ENCODE measurements at places on chromosomes 6 and 20. TPM values are rescaled to one million over a fixed set of nuclear protein-coding genes. Genes with fewer than 3 reads are reported as not detected.

The MARCKS gene
- total RNA-seq = 193 TPM

The VGLL2 gene
- 0.11 TPM for total RNA-seq

The SYCP2 gene
- 6.7 TPM for total RNA-seq

The IL17F gene
- not detected for total RNA-seq

The CSE1L gene
- total RNA-seq = 111 TPM

The BHLHE23 gene
- 0.26 TPM for total RNA-seq

The MTFR2 gene
- total RNA-seq = 1.6 TPM

The BEND3 gene
- total RNA-seq = 3.0 TPM

The TEAD3 gene
- total RNA-seq = 14.0 TPM

The SLCO4A1 gene
- 1.4 TPM for total RNA-seq

The ECHDC1 gene
- 103 TPM for total RNA-seq

The SIRPB1 gene
- total RNA-seq = 0.26 TPM

The MUC22 gene
- not detected for total RNA-seq

- no peak for DNase-seq
Measured at GRCh38 chr20:19653327-19653726, 104.7 kb upstream of the RIN2 start.

GRCh38 chr6:113451049-113451448 is 406.1 kb upstream of the MARCKS start:
- no peak for DNase-seq

DNA sequence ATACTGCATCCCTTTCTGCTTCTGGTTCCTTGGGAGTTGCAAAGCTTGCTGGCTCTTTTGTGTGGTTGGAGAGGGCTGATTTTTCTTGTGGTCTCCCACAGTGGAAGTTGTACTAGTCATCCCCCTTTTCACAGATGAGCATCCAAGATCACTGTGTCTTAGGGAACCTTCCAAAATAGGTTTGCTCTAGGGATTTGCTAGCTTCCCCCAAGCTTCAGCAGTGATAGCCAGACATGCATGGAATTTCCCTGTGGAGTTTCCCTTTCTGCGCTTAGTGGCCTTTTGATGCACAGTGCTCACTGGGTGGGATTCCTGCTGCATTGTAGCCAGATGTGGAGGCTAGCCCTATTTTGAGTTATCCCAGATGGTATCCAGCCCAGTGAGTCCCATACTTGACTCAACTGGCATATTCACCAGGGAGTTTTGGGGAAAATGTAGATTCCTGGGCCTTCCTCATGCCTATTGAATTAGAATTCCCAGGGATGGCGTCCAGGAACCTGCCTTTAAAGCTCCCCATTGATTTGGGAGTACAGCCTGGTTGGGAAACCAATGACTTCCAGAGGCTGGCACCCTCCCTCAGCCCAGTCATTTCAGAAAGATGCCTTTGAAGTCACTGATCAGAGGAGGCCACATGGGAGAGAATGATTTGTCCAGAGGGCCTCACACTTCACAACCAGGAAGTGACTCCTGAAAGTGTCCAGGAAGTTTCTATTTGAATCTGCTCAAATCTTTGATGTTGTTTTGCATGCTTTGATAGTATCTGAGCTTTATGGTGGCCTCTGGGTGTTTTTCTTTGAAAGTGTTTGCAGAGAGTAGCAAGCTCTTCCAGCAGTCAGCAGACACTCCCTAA is 25.9 kb downstream of the PPARD start:
- no peak for DNase-seq

DNA sequence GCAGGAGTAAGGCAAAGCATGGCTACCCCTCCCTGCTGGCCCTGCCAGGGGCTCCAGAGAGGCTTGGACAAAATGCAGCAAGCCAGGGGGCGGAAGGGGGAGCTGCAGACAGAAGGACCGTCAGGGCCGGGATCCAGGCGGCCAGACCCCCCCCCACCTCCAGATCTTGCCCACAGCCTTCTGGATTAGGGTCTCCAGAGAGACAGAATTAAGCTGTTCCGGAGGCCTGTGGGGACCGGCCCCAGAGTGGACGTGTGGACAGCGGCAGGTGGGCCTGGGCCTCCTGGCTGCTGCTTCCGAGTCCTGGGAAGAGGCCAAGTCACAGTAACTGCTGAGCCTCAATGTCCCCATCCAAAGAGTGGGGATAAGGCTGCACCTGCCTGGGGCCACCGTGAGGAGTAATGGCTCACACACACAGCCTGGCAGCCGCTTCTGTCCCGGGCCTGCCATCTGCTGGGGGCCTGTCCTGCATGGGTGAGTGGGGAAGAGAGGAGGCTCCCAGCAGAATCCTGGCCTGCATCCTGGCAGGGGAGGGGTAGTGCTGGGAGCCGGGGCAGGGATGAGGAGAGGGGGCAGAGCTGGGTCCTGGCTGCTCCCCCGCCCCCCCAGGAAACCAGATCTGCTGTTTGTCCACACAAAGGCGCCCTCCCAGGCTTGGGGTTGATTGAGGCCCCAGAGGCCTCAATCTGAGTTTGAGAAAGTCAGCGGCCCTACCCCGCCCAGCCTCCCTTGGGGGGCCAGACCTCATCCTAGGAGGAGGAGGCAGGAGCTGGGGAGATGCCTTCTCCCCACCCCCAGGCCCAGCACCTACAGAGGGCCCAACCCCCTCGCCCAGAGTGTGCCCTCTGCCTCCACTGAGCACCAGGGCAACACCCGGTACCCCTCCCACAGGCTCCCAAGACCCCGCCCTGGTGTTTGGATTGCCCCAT is 3.9 kb downstream of the LAMA5 start:
- DNase-seq = no peak

DNA sequence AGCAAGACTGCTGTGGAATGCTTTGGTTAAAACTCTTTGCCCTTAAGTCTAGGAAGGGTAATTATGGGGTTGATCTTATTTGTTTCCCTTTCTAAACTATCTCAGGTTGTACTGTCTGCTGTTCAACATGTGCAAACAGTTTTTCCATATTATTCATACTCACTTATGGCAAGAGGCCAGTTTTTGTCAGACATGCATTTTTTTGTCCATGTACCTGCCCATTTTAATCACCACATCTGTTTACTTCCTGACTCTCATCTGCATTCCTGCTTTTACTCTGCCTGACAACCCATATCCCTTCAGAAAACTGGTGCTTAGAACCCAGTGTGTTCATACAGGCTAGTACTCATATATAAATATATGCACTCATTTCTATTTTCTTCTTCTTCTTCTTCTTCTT is 80.3 kb downstream of the LPA start:
- no peak for DNase-seq

- no peak for DNase-seq
Measured at GRCh38 chr20:47400685-47401084, 44.2 kb upstream of the ZMYND8 start.

- no peak for DNase-seq
Measured at GRCh38 chr6:51024126-51024525, 205.5 kb downstream of the TFAP2B start.

- no peak for DNase-seq
Measured at GRCh38 chr6:136445063-136445462, 105.2 kb downstream of the MAP7 start.

DNA sequence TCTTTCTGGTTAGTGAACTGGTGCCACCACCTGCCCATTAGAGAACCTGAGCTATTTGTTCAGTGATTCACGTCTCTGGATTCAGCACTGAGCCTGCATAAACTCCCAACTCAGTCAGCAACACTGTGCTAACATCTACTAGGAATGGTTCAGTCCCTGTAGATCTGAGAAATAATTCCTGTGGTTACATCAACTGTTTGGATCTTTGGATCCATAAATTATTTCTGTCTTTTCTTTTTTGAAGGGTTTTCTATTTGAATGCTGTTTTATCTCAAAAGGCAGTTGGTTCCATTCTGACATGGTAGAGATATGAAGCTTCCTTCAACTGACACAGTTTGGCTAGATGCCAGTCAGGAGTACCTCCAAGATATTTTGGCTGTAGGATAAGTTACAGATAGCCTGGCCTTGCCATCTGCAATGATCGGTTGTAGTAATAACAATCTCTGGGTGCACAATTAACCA is 125.9 kb downstream of the TRMT11 start:
- no peak for DNase-seq

DNA sequence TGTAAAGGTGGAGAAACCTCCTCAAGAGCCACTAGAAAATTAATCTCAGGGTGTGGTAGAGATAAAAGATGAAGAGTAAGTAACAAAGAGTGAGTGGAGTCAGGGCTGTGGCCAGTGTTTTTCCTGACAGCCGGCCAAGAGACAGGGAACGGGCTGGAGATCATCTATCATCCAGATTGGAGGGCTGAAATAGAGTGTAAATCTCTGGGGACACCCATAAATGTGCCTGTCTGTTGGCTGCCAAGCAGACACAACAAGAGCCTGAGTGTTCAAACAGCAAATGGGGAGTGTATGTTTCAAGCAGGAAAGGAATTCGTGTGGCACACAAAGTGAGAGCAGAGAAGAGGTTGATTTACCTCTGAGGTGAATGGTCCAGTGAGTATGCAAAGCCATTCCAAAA is 326.4 kb upstream of the KHDRBS2 start:
- DNase-seq = no peak

GRCh38 chr20:57449398-57450354 is 58.5 kb downstream of the RBM38 start:
- no peak for DNase-seq

GRCh38 chr6:85751374-85752055 is 108.8 kb upstream of the SYNCRIP start:
- no peak for DNase-seq

- no peak for DNase-seq
Measured at GRCh38 chr6:103313432-103313831, 1546.3 kb downstream of the HACE1 start.

DNA sequence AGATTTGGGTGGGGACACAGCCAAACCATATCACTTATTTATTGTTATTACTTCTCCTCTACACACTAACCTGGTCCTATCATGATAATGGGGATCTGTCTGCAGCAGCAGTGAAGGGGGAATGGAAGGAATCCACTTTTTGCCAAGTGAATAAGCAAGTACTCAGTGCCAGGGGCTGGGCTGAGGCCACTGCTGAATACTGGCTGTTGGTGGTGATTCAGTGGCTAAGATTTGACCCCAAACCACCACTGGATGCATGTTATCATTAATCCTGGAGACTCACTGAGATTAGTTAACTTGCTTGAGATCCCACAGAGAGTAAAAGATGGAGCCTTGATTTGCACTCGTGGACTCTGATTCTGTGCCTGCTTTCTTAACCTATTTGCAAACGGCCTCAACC is 127.7 kb downstream of the TSHZ2 start:
- no peak for DNase-seq

- DNase-seq = no peak
Measured at GRCh38 chr6:129314575-129314974, 395.4 kb downstream of the ARHGAP18 start.

DNA sequence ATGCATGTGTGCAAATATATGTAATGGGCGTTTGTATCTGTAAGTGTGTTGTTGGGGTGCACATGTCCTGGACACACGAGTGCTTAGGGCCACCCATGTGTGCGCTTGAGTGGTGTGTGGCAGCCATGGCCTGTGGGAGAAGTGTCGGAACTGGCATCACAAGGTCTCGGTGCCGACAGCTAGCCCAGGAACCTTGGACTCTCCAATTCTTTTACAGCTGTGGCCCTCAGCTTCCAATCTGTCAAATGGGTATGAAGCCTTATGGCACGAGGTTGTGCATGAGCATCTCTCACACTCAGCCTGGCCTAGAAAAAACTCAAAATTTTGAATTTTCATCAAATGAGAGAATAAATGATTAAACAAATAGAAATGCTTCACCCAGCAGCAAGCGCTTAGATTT is 42.0 kb downstream of the SPDEF start:
- no peak for DNase-seq

DNA sequence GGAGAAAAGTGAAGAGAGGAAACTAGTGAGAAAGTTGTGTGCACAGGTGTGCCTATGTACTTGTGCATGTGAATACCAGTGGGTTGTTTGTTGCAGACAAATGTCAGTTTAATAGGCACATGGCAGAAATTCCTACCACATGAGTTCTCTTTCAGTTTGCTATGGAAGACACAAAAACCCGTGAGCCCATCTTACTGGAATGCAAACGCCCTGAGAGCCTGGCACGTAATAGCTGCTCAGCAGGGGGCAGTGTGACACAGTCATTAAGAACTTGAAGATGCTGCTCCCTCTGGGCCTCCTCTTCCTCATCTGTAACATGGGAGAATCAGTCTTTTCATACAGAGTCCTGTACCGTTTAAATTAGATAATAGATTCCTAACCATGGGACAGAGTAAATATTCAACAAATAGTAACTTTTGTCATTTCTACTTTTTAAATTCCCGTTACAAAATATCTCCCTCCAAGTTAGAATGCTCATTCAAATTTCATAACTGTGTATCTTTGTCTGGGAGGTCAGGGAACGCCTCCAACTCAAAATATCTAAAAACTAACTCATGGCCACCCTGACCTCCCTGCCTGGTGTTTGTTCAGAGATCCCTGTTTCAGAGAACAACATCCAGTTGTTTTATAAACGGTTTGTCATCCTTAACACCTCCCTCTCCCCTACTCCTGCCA is 802.9 kb downstream of the MAFB start:
- DNase-seq = no peak

DNA sequence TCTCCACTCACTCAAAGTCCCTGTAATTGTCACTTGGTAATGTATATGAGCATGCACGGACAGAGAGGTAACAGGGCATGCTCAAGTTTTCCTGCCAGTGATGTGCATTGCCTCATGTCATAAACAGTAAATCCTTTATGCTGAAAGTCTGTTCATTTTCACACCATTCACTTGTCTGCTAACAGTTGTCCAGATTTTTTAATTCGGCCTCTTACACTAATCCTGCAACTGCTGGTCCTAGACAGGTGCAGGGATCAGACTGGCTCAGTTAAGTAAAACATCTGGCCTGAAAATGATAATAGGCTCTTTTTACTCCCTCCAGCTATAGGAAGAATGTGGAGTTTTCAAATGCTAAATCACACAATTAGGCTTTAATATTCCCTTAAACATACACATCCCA is 185.4 kb upstream of the VGLL2 start:
- DNase-seq = no peak

DNA sequence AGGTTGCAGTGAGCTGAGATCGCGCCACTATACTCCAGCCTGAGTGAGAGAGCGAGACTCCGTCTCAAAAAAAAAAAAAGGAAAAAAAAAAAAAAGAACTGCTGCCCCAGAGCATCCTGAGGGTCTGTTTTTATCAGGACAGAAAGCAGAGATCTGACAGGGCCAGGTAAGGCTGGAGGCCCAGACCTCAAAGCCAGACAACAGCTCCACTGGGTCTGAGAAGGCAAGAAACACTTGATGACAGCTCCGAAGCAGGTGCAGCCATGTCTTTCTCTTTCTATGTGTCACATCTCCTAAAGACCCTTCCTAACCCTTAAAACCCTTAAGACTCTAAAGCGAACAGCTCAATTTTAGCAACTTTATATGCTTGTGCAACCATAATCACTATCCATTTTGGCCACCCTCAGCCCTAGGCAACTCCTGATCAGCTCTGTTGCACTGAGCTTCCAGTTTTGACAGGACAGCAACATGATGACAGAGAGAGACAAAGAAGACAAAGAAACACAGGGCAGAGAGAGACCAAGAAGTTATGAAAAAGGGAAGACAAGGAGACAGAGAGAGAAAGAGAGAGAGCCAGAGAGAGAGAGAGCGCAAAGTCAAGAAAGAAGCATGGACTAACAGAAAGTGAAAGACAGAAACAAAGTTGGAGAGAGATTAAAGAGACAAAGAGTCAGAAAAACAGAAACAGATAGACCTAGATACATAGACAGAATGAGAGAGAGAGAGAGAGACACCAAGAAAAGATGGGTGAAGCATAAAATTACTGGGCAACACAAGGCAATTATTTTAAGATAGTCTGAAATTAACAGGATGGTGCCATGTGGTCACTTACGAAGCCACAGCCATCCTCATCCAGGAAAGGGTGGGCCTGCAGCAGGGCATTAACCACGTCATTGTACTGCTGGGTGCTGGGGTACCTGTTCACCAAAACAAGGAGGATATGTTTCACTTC is 39.2 kb downstream of the SAMD3 start:
- DNase-seq = no peak

GRCh38 chr6:3654436-3654835 is 97.1 kb downstream of the PXDC1 start:
- no peak for DNase-seq

Measured in urinary bladder (tissue), 4 donors.